ENCODE measurements at places on chromosomes 7 and 10.

DNA sequence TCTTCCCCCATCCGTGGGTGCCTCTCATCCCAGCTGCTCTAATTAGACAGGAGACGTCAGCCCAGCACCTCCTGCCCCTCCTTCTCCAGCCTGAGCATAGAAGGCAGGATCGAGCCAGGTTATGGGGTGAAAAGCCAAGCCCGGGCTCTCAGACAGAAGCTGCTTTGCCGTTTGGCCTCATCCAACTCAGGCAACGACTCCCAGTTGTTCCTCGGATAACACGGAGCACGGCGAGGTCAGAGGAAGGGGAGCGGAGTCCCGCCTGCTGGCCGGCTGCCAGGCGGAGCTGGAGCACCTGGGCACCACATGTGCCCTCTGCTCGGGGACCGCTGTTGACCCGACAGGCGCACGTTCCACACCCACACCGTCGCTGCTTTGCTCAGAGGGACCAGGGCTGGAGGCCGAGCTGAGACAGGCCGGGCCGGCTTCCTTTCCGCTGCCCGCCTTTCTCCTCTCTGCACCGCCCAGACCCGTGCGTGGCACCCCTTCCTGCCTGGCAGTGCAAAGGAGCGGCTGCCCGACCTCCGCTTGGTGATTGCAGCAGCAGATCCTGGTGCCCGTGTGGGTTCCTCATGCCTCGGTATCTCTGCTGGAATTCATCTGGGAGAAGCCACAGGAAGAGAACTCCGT, 21.6 kb upstream of the UNCX start:
- DNase-seq: no peak

DNA sequence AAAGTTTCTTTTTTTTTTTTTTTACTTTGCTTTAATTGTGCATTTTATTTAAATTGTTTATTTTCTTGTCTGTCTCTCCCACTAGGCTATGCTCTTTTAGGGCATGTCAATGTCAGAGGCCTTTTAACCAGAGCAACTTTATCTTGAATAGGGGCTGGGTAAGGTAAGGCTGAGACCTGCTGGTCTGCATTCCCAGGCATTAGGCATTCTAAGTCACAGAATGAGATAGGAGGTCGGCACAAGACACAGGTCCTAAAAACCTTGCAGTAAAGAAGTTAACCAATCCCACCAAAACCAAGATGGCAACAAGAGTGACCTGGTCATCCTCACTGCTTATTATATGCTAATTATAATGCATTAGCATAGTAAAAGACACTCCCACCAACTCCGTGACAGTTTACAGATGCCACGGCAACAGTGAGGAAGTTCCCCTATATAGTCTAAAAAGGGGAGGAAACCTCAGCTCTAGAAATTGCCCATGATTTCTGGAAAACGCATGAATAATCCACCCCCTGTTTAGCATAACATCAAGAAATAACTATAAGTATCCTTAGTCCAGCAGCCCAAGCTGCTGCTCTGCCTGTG, 47.0 kb upstream of the FRMD4A start:
- DNase-seq: no peak

- no peak for DNase-seq
Measured at GRCh38 chr7:99639267-99639666, 22.5 kb downstream of the ZSCAN25 start.

GRCh38 chr10:15652757-15653156, 67.0 kb downstream of the ITGA8 start:
- no peak for DNase-seq

DNA sequence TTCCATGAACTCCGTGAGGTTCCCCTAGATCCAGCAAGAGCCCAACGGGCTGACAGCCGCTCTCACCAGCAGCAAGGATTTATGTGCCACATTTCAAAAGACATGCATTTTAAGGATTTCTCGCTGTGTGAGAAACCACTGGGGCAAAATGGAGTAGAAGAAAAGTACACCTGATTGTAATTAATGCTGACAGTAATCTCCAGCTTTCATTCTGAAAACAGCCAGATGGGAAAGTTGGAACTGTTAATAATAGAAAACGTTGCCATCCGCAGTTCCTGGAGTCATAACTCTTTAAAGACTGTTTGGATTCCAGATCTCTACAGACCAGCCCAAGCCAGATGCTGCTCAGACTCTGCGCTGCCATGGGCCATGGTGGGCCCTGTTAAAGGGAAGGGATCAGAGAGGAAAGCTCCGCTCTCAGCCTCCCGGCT, 216.9 kb upstream of the GLI3 start:
- DNase-seq: no peak

GRCh38 chr7:75842836-75843446, 29.3 kb upstream of the CCL24 start:
- peak; percentile 99 for DNase-seq

DNA sequence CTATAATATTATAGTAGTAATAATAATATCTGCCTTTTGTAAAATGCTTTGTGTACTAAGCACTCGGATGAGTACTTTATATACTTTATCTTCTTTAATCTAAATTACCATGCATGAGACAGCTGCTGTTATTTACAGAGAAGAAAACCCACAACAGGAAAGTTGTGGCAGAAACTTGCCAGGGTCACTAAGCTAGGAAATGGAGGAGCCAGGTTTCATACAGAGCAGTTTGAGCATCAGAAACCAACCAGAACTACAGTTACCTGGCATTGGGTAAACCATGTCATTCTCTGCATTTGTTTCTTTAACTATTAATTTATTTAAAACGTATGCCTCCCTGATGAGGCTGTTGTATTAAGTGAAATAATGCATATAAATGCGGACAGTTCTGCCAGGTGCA, 129.9 kb downstream of the CSTF2T start:
- DNase-seq: no peak

DNA sequence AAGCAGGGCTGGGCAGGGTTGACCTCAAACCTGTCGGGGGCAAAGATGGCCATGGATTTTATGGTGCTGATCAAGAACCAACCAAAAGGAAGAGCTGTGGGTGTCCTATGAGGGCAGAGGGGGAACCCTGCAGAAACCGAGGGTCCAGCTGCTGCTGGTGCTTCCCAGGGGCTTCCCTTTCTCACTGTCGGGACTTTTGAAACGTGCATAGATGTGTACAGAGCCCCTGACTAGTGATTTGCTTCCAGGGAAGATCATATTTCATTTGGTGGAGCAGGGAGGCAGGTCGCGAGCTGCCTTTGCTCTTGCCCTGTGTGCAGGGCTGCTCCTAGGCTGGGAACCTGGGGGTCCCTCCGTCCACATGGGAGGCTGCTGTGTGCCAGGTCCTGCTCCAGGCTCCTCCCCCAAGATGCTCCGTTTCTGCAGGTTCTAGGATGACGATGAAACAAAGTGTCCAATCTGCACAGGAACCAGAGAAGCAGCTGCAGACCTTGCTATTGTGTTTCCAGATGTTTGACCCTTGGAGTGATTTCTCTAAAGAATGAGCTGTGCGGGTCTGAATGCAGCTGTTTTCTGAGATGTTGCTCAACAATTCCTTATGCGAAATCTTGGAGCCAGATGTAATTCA, 9.4 kb upstream of the INPP5A start:
- DNase-seq: no peak

DNA sequence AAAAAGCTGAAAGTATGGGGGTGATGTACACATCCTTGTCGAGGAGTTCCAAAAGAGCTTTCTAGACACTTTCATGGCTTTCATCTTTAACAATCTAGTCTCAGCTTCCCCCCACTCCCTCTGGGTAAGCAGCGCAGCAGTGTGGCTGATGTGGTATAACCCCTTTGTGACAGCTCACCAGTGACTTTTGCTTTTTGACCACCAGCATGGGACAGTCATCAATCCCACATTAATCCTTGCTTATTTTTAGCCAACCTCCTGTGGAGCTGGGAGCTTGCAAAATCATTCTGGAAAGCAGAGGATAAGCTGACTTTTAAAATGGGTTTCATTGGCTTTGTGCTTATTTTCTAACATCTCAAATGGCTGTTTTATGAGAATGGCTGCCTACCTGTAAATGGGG, 272.7 kb downstream of the HDAC9 start:
- DNase-seq: no peak
